ENCODE measurements at places on chromosomes 2 and 18.

DNA sequence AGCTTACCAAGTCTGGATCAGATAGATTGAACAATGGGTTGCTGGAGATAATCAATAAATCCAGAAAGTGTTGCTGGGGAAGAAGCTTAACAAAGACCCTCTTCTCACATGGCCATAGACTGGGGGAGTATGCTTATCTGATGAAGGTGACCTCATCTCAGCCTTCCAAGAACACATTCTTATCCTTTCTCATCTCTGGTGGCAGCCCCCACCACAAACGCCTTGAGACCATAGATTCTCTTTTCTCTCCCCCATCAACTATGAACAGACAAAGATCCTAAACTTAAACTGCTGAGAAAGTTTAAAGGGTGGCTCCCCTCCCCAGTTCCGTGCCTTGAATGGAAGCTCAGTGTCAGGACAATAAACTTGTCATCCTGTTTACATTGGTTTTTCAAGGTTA lies 428.7 kb upstream of the TRIB2 start:
- DNase-seq, result no peak

GRCh38 chr2:95315801-95316411 lies 18.8 kb downstream of the KCNIP3 start:
- DNase-seq, result no peak

- no peak for DNase-seq
Observed at GRCh38 chr2:234293973-234294372, 202.9 kb downstream of the ARL4C start.

GRCh38 chr2:201357221-201357620 lies at the start of gene FLACC1:
Gene FLACC1 (minus strand): TSS chr2:201357345. CDS start chr2:201351404, 5,941 bp downstream.
- DNase-seq, result no peak

DNA sequence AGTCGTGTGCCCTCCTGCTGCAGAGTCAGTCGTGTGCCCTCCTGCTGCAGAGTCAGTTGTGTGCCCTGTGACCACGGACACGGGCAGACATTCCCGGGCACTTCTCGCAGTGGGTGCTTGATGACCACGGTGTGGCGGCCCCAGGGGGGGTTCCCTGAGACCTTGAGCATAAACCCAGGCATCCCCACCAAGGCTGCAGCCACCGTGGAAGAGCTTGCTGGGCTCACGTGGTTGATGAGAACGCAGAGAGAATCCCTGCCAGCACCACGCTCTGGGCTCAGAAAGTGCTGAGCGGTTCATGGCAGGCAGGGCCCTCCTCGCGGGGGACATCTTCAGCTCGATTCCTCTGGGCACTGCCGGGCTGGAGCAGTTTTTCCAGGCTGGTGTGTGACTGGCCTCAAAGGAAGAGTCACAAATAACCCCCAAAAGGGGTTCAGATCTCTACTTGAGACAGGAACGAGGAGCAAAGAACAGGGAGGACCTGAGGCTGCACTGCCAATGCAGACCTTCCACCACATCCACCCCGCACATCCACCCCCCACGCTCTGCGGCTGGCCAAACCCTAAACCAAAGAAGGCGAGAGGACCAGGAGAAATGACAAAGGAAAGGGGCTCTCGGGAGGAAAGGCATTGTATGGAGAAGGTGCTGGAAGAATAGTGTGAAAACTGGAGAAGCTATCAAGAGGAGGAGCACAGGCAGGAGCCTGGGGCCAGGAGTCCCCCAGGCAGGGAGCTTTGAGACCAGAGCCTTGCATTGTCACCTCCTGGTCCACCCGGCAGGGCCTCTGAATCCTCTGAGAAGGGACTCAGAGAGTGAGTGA lies 8.4 kb upstream of the PER2 start:
- DNase-seq, result no peak

GRCh38 chr2:151973013-151973900 lies 125.6 kb downstream of the CACNB4 start:
- DNase-seq, result no peak

GRCh38 chr2:227404585-227405271 lies 17.0 kb upstream of the SCYGR1 start:
- no peak for DNase-seq

GRCh38 chr2:111155610-111156009 lies 34.9 kb downstream of the BCL2L11 start:
- DNase-seq, result no peak

DNA sequence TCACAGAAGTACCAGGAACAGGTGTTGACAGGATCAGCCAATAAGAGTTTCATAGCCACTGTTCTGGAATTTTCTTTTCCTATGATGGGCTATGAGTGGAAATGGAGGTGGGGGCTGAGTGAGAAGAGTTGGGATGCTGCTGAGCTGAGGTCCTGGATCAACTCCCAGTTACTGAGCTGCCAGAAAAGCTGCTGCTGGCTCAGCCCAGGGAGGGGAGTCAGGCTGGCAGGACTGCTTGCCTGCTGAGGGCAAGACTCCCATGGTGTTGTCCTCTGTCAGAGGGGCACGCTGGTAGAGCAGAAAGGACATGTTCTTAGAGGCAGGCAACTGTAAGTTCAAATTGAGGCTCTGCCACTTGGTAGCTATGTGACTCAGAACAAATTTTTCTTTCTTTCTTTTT lies 11.8 kb downstream of the TPGS2 start:
- DNase-seq, result no peak

- DNase-seq, result no peak
Observed at GRCh38 chr2:54904836-54905235, 145.4 kb downstream of the RTN4 start.

- no peak for DNase-seq
Observed at GRCh38 chr2:235493402-235493774, 455 bp upstream of the AGAP1 start.

DNA sequence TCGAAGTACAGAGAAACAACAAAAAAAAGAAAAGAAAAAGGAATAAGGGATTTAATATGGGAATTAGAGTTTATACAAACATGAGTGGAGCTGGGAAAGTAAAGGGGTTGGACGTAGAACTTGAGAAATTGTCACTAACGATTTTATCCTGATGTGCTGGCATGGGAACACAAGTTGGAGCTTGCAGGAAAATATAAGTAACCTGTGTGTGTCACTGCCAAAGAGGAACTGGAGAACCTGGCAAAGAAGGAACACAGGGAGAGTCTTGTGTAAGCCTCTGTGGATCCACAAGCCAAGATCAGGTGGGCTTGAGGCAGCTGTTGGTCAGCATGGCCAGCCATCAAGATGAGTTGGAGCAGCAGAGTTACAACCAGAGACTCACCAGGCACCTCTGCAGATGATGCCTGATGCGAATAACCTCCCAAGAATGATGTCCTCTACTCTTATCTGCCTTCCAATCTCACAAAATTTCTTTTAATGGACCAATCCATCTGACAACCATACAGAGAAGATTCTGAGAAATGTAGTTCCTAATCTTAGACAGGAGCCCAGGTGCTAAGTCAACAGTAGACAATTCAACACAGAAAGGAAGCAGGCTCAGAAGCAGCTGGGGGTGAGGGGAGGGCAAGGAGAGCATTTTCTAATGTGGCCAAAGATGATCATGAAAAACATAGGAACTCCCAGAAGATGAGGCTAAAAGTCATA lies 77.0 kb upstream of the SPOPL start:
- DNase-seq, result no peak

DNA sequence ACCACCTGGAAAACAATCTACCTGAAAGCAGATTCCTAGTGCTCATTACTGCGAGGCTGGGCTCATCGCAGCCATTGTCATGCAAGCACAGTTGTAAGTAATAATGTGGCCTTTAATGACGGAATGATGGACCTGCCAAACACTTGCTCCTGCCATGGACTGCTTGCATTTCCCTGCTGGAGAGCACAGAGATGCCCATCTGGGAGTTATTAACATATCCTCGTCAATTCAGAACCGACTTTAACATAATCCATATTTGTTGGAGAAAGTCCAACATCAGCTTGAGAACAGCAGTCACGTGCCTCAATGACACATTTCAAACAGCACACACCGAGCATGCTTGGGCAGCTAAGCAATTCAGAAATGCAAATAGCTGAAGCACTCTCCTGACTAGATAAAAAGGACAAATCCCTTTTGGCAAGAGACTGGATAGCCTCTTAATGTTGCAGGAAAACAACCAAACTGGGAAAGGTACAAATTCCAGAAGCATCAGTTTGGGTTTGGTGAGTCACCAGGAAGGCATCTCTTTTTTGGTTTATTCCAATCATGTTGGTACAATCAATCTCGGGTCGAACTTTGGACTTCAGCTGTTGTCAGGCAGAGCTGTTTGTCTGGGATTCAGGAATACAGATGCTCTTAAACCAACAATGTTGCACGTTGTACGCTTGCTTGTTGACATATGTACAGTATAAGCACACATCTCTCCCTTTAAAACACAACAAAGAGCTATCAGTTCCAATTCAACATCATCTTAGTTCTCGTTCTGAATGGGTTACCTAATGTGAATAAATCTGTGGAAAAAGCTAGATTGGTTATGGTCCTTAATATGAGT lies 395.8 kb downstream of the LNPK start:
- no peak for DNase-seq

- no peak for DNase-seq
Observed at GRCh38 chr2:181152226-181152625, 171.8 kb downstream of the UBE2E3 start.

GRCh38 chr2:136750065-136750464 lies 15.3 kb upstream of the THSD7B start:
- no peak for DNase-seq

DNA sequence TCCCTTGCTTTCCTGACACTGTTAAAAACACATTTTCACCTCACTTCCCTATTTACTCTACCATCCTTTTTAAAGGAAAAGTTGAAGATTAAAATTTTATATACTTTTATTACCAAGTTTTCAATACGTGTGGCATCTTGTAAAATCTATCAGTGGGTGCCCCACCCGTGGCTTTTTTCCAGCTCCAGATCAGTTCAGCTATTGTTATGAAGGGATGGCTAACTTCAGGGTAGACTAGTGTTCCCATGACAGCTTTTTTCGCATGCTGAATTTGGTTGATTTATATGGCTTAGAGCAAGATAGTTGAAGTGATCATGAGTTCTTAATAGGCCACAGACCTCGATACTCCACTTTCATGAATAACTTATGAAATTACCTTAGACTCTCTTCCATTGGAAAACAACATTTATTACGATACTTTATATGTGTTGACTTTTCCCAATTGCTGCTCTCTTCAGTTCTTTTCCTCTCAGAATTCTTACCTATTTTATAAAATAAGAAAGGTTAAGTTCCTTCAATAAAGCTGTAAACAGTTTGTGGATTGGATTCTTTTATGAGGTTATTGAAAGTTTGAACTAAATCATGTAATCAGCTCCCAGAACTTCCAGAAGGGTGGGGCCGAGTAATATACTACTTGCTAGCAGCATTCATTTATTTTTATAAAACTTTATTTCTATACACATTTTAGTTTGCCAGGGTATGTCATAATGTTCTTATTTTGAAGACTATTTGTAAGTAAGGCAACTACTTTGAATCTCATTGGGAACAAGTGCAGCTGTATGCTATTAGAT lies 680.9 kb downstream of the SATB2 start:
- DNase-seq, result no peak

- DNase-seq, result no peak
Observed at GRCh38 chr2:143264851-143265250, 135.6 kb downstream of the ARHGAP15 start.

- no peak for DNase-seq
Observed at GRCh38 chr2:8096484-8096883, 585.4 kb upstream of the ID2 start.

DNA sequence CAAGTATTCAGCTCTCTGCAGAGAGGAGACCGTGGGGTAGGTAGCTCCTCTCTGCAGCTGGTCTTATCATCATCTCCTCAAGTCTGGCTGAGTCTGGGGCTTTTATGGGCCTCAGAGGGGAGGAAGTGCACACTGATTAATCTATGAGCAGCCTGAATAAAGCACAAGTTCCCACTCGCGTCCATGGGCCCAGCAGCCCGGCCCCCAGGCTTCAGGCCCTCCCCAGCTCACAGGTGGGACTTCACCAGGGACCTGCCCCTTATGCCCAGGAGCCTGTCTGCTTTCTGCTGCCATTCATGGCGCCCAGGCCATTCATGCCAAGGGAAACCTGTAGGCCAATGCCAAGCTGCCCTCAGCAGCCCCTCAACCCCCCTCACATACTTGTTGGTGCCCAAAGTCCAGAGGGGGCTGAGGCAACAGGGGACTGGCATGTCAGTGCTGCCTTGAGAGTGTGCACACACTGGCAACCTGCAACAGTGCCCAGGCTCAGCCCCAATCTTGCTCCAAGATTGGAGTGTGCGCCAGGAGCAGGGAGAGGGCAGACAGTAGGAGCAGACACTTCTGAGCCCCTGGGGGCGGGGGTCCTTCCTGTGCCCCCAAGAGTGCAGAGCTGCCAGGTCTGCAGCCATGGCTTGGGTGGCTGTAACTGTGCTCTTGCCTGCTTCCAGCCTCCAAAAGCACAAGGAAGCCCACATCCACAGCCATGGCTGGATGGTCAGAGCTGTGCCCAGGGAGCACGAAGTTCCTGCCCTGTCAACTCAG lies 375.6 kb upstream of the VWC2L start:
- no peak for DNase-seq

DNA sequence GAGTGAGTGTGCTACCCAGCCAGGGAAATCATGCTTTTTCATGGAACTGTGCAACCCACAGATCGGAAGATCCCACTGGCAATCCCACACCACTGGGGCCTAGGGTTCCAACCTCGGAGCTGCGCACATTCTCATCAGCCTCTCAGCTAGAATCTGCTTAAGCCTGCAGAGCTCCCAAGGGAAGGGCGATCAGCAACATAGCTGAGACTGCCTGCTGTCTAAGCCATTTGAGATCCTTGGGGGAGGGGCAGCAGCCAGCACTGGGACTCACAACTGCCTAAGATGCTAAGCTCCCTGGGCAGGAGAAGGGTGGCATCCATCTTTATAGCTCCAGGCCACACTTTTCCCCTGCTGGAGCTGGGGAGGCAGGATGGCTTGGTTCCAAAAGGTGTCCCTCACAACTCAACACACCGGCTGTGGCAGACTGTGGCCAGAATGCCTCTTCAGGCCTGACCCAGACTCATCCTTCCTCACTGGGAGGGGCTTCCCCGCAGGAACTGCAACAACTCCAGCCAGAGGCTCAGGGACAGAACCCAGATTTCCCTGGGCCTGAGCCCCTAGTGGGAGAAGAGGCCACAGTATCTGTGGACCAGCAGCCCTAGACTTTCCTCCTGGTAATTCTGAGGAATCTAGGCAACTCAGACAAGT lies 1133.3 kb upstream of the PIK3C3 start:
- no peak for DNase-seq

GRCh38 chr2:67329951-67330350 lies 67.2 kb upstream of the ETAA1 start:
- DNase-seq, result no peak

DNA sequence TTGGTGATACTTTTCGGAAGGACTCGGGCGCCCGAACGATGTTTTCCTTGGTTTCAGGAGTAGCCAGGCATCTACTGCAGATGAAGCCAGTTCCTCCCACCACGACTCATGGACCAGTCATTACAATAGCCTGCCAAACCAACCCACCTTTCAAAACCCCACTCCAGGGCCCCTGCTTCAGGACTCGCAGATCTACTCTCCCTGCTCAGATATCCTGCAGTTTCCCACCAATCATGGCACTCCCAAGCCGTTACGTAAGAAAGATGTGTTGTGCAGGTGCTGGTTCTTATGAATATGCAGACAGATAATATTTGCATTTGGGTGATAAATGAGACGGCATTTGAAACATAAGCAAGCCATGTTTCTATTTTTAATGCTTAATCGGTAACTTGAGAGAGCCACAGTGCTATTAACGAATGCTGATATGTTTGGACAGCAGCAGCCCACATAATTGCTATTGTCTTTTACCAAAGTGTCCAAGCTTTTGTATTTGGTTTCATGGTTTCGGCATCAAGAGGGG lies 3.5 kb upstream of the CYS1 start:
- DNase-seq, result no peak

- DNase-seq, result no peak
Observed at GRCh38 chr2:217707131-217707611, 295.6 kb downstream of the TNS1 start.
